Activated naive CD4-positive, alpha-beta T cell treated with anti-CD3 and anti-CD28 coated beads for 36 hours (primary cell): ENCODE measurements at places on chromosomes 6 and 20. TPM values are rescaled to one million over a fixed set of nuclear protein-coding genes. Genes with fewer than 3 reads are reported as not detected.
A peak's percentile ranks its signal among the peaks of the same experiment; 100 is the strongest.

- no peak overlapping the region for H3K27ac ChIP-seq
- no peak for DNase-seq
- H3K36me3 ChIP-seq: peaks cover 31% of the 10 kb centered on the region
- H3K4me3 ChIP-seq: no peak overlapping the region
- peaks cover 32% of the 10 kb centered on the region for H3K4me1 ChIP-seq
Measured at GRCh38 chr20:62888406-62888805, 26.8 kb upstream of the TCFL5 start.

- no peak overlapping the region for H3K27ac ChIP-seq
- no peak overlapping the region for H3K4me3 ChIP-seq
- peaks cover 14% of the 10 kb centered on the region for H3K36me3 ChIP-seq
- H3K4me1 ChIP-seq: peaks cover 11% of the 10 kb centered on the region
Measured at GRCh38 chr20:41443691-41444090, 77.1 kb upstream of the EMILIN3 start.

DNA sequence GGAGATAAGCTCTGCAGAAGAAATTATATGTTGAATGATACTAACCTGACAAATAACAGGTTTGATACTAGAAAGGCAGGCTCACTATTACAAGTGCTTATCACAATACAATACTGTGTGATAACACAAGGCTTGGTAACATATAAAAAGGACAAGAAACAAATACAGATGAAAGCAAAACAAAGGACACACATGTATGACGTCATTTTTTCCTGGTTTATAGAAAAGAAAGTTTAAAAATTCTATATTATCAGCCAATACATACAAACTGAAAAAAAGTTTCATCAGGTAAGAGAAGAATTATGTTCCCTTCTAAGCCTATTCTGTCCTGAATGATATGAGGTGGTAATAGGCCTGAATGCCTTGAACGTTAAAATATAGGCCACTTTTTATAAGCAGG, 32.3 kb upstream of the MCM9 start:
- DNase-seq: no peak
- H3K4me1 ChIP-seq: no peaks in the 10 kb centered on the region
- no peak overlapping the region for H3K4me3 ChIP-seq
- H3K36me3 ChIP-seq: no peaks in the 10 kb centered on the region
- no peak overlapping the region for H3K27ac ChIP-seq

- H3K27me3 ChIP-seq: no peaks in the 10 kb centered on the region
- H3K4me1 ChIP-seq: no peaks in the 10 kb centered on the region
- H3K4me3 ChIP-seq: no peak overlapping the region
- no peak overlapping the region for H3K27ac ChIP-seq
Measured at GRCh38 chr6:107264357-107264840, 149.1 kb upstream of the BEND3 start.

ASIP gene
- not detected for total RNA-seq

DNA sequence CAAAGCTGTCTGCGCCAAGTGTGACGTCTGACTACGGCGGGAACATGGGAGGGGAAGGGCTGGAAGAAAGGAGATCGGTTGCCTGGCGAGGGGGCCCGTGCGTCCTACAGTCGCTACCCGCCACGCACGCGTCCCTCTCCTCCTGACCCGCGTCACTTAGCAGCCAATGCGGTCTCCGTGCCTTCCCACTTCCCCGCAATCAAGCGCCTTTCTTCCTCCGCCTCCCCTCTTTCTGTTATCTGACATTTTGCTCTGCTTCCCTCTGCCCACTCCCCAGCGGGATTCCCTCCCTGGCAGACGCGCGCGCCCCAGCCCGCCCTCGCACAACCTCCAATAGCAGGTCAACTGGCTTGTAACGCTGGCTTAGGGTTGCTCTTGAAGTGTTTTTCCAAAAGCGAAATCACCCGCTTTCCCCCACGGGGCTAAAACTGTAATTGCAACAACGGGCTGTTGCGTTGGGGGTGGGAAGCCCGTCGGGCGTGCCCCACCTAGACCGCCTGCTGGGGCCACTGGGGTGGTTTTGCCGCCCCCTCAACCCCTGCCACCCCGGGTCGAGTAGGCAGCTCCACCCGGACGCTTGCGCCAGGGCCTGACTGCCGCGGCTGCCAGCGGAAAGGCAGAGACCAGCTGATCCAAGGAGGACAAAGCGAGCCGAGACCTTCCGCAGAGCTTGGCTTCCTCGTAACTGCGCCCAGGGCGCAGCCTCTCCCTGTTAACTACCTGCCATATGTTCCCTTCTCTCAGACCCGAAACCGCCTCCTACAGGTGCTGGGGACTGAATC, 6.2 kb upstream of the SOX4 start:
- H3K36me3 ChIP-seq: peaks cover 2% of the 10 kb centered on the region
- no peak overlapping the region for H3K27ac ChIP-seq
- H3K4me3 ChIP-seq: peak overlapping the region; percentile 81
- H3K27me3 ChIP-seq: peaks cover 51% of the 10 kb centered on the region

DNA sequence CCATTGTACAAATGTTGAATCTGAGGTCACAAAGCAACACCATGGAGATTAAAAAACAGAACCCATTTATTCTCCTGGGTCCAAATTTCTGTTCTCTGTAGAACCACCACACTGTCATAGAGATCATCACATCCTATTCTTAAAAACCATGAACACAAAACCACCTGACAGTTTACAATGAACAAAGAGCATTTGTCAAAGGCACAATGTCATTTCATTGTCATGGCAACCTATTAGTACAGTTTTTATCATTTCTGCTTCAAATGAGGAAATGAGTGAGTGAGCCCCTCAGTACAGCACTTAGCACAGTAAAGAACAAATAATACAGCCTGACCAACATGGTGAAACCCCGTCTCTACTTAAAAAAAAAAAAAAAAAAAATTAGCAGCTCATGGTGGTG, 23.1 kb upstream of the LAMP5 start:
- no peak overlapping the region for H3K4me3 ChIP-seq
- no peaks in the 10 kb centered on the region for H3K4me1 ChIP-seq
- no peaks in the 10 kb centered on the region for H3K27me3 ChIP-seq

- H3K27ac ChIP-seq: no peak overlapping the region
- no peaks in the 10 kb centered on the region for H3K4me1 ChIP-seq
- H3K36me3 ChIP-seq: no peaks in the 10 kb centered on the region
- DNase-seq: no peak
- no peak overlapping the region for H3K4me3 ChIP-seq
Measured at GRCh38 chr20:9493803-9494202, 20.6 kb upstream of the LAMP5 start.

MAFB gene
- total RNA-seq: not detected

DNA sequence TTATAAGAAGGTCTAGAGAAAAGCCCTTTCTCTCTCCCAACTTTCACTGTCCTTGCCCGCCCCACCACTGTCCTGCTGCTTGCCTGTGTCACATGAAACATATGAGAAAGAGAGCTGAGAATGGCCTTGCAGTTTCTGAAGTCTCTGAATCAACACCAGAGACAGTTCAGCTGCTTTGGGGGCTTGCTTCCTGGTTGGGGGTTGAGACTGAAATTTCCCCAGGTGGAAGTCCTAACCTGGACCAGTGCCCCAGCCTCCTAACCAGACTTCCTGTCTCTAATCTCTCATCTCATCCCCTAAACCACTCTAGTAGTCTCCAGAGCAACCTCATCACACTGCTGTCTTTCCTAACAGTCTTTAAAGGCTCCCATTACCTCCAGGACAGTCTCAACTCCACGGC, 10.7 kb downstream of the TRAM2 start:
- H3K36me3 ChIP-seq: no peaks in the 10 kb centered on the region
- H3K4me1 ChIP-seq: peaks cover 24% of the 10 kb centered on the region
- H3K27ac ChIP-seq: no peak overlapping the region

PDYN gene
- total RNA-seq: not detected

MAPK13 gene
- total RNA-seq: 49.8 TPM

GRCh38 chr6:4313044-4313686, 177.8 kb upstream of the ECI2 start:
- peaks cover 4% of the 10 kb centered on the region for H3K27me3 ChIP-seq
- DNase-seq: no peak
- H3K36me3 ChIP-seq: peaks cover 2% of the 10 kb centered on the region
- no peak overlapping the region for H3K27ac ChIP-seq

DNA sequence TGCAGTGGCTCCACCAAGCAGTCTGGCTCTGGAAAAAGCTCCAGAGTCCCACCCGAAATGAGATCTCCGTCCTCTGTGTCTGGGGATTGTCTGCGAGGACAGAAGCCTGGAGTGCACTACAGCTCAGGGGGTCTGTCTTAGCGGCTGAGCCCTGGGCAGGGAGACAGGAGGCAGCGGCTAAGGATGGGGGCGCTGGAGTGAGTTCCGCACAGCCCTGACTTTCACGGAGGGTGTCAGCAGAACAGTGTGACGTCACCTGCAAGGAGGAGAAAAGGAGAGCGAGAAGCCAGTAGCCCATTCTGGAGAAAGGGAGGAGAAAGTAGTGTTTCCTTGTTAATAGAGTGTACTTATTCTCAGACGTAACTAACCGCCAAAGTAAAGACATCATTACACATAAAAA, 97.6 kb downstream of the FAM50B start:
- DNase-seq: no peak
- H3K27me3 ChIP-seq: peaks cover 38% of the 10 kb centered on the region
- peaks cover 3% of the 10 kb centered on the region for H3K4me1 ChIP-seq

DNA sequence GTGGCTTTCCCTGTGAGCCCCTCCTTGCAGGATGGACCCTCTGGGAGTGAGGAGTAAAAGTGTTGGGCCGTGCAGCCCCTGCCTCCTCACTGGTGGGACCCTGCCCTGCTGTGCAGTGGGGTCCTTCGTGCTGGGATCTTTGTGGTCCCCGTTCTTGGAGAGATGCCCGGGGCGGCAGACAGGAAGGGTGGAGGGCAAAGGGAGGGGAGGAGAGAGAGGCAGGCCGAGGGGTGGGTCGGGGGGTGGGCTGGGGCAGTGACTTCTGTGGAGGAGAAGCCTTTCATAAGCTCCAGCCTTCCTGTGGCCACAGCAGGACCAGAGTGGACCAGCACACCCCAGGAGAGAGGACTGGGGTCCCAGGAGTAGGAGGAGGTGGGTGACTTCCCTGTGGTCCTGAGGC, at the start of gene COL20A1:
COL20A1 (plus strand) TSS at position 283 of the 400 bp plus-strand sequence. CDS start 1,922 bp downstream, outside the sequence.
- H3K27me3 ChIP-seq: peaks cover 4% of the 10 kb centered on the region
- peaks cover 1% of the 10 kb centered on the region for H3K36me3 ChIP-seq
- no peak for DNase-seq
- H3K4me3 ChIP-seq: no peak within 1 kb of the TSS

GRCh38 chr6:155197932-155198331, 65.9 kb upstream of the CLDN20 start:
- no peak overlapping the region for H3K27ac ChIP-seq
- DNase-seq: no peak
- H3K27me3 ChIP-seq: no peaks in the 10 kb centered on the region

- no peak overlapping the region for H3K4me3 ChIP-seq
- peaks cover 2% of the 10 kb centered on the region for H3K27me3 ChIP-seq
- H3K4me1 ChIP-seq: peaks cover 5% of the 10 kb centered on the region
- no peaks in the 10 kb centered on the region for H3K36me3 ChIP-seq
Measured at GRCh38 chr6:12328701-12329100, 38.5 kb downstream of the EDN1 start.

FOXS1 gene
- total RNA-seq: not detected

GRCh38 chr6:158226655-158227512, 58.7 kb downstream of the GTF2H5 start:
- peaks cover 7% of the 10 kb centered on the region for H3K4me1 ChIP-seq
- H3K27me3 ChIP-seq: no peaks in the 10 kb centered on the region
- H3K27ac ChIP-seq: no peak overlapping the region
- DNase-seq: no peak
- H3K4me3 ChIP-seq: no peak overlapping the region

GRCh38 chr6:113694278-113695077, 162.7 kb upstream of the MARCKS start:
- peaks cover 3% of the 10 kb centered on the region for H3K4me1 ChIP-seq
- no peak overlapping the region for H3K4me3 ChIP-seq
- H3K36me3 ChIP-seq: no peaks in the 10 kb centered on the region

- H3K4me1 ChIP-seq: no peaks in the 10 kb centered on the region
- H3K4me3 ChIP-seq: no peak overlapping the region
- H3K27ac ChIP-seq: no peak overlapping the region
- H3K36me3 ChIP-seq: no peaks in the 10 kb centered on the region
Measured at GRCh38 chr20:36141310-36141709, 13.2 kb upstream of the EPB41L1 start.

DNA sequence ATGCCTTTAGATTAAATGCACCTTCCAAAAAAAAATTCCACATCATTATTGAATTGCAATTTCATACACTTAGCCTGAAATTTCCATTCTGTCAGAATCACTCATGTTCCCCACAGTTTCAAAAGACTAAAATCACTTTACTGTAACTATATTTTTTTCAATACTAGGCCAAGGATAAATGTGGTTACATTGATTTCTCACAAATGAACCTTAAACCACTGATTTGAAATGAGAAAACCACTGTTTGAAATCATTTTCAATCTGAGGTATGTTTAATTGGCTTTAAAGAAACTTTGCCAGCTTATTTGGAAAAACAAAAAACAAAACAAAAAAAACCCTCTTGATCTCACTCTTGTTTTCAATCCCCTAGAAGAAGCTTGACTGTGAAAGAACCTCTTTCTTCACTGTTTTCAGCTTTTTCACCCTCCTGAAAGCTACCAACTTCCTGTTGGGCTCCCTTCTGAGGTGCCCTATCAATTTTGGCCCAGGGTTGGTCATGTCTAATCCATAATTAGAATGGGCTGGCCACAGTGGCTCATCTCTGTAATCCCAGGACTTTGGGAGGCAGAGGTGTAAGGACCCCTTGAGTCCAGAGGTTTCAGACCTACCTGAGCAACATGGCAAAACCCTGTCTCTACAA, 242.5 kb downstream of the ADGRG6 start:
- H3K27ac ChIP-seq: peak overlapping the region; percentile 68
- no peaks in the 10 kb centered on the region for H3K36me3 ChIP-seq
- peaks cover 46% of the 10 kb centered on the region for H3K4me1 ChIP-seq
- H3K4me3 ChIP-seq: no peak overlapping the region
- DNase-seq: peak; percentile 29

- H3K27ac ChIP-seq: no peak overlapping the region
- H3K4me1 ChIP-seq: no peaks in the 10 kb centered on the region
- H3K27me3 ChIP-seq: peaks cover 11% of the 10 kb centered on the region
Measured at GRCh38 chr20:56989516-56989915, 276.9 kb downstream of the BMP7 start.

DNA sequence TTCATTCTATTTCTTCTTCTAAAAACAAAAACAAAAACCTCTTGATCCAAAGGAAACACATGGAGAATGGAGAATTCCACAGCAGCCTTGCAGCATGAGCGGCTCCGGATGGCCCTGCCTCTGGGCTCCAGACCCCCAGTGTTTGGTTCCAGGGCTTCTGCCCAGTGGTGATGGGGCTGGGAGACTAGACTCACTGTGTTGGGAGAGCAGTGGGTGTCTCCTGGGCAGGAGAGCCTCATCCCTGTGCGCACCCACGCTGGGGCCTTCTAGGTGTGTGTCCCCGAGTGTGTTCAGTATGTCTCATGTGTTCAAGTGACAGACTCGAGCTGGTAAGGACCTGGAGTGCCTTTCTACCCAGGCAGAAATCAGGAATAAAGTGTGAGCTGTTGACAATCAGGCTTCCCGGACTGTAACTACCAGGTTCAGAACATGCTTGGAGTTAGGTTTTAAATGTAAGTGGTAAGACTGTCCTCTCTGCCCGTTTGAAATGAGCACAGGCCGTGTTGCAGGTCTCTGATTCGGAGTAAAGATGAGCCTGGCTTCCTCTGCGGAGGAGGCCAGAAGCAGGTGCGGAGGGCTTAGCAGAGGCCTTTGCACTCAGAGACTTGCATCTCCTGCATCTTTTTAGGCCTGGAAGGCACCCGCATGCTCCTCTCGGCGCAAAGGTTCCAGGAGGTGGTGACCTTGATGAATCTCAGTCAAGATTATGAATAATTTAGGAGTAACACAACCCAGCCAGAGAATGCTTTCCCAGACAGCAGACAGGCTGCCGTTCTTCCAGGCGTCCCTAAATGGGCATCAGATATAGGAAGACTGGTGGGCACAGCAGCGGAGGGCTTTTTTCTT, 253.6 kb downstream of the CDH26 start:
- H3K4me1 ChIP-seq: peaks cover 3% of the 10 kb centered on the region
- DNase-seq: no peak
- H3K36me3 ChIP-seq: no peaks in the 10 kb centered on the region
- peaks cover 2% of the 10 kb centered on the region for H3K27me3 ChIP-seq
- H3K27ac ChIP-seq: no peak overlapping the region
- H3K4me3 ChIP-seq: no peak overlapping the region
